ENCODE measurements at places on chromosomes 4 and X. TPM values are rescaled to one million over a fixed set of nuclear protein-coding genes. Genes with fewer than 3 reads are reported as not detected.

DEFB131A gene
- total RNA-seq: not detected

PLP2 gene
- 102 TPM for total RNA-seq

GRCh38 chr4:168849997-168850396, 160.1 kb downstream of the CBR4 start:
- H3K4me3 ChIP-seq: no peak overlapping the region
- DNase-seq: no peak
- H3K27me3 ChIP-seq: no peaks in the 10 kb centered on the region
- no peaks in the 10 kb centered on the region for H3K36me3 ChIP-seq

LRCH2 gene
- 0.03 TPM for total RNA-seq

Data from GM12878 (cell line).